Cerebellar cortex (tissue), 1 donor: ENCODE measurements at places on chromosomes 4 and X.
A peak's percentile ranks its signal among the peaks of the same experiment; 100 is the strongest.

- no peak for DNase-seq
Observed at GRCh38 chr4:29549342-29549741, 1170.8 kb upstream of the PCDH7 start.

- DNase-seq = no peak
Observed at GRCh38 chr4:8157944-8158709, 486 bp downstream of the ABLIM2 start.

GRCh38 chrX:130975947-130976346 lies 72.9 kb upstream of the ENOX2 start:
- DNase-seq = peak; percentile 10

DNA sequence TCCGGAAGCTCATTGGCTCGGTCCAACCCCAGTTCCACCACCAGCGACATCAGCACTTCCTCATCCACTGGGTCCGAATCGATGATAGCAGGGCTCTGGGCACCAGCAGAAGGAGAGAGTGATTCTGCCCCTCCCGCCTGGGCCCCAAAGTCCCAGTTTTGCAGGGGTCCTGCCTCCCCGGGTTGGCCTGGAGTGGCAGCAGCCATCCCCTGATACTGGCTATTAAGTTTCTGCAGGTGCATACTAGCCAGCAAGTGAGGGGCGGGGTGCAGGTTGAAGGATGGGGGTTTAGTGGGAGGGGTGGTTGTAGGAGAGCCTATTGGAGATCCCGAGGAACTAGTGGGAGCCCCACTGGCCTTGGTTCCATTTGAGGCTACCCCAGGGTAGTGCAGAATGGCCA lies 3.9 kb downstream of the CITED1 start:
- no peak for DNase-seq

DNA sequence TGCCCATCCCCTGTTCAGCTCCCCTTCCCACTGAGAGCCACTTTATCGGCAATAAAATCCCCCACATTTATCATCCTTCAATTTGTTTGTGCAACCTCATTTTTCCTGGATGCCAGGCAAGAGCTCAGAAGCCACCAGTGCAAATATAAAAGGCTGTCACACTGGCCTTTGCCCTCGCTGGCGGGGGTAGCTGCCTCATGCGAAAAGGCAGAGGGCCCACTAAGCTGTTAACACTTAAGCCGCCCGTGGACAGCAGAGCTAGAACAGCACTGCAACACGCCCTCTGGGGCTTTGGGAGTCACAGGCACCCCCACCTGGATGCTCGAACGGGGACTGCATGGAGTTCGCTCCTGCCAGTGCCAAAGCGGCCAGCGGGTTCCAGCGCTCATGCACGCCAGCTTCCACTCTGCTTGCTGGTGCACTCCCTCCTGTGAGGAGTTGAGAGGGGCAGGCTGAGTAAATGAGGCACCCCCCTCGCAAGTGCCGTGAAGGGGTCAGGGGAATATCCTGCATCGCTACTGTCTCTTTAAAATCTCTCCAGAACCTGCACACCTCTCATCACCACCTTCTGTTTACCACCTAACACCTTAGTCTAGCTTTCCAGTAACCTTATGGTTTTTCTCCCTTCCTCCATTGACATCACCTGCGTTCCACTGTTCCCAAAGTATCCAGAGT lies 99.5 kb downstream of the SORBS2 start:
- no peak for DNase-seq

- DNase-seq = no peak
Observed at GRCh38 chr4:109432203-109432602, 1.4 kb upstream of the SEC24B start.

DNA sequence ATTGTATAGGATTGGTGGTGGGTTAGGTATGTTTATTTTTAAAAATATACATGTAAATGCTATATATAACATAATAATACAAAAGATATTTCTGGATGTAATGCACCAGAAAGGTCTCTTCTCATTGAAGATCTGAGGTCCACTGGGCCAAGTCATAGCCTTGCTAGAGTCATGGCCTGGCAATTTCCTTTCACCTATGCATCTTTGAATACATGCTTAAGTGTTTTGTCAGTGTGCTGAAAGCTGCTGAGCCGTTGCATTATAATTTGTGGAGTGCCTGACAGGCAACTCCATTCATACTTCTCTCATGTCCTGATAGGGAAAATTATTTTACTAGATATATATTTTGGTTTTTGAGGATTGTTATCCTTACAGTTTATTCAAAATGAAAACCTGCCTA lies 410.2 kb upstream of the CT83 start:
- DNase-seq = no peak

DNA sequence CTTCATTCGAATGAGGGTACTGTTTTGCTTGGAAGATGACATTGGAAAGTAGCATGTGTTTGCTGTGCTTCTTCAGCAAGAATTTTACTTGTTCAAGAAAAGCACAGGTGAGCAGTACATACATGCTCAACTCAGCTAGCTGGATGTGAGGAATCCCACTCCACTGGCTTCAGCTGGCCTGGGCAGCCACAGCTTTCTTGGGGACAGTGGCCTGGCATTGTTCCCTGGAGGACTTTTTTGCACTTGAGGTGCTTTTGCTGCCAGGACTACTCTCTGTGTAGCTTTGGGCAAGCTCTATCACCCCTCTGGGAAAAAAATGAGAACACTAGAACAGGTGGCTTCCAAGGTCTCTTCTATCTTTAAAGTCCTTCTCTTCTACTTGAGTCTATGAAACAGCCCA lies 184.3 kb downstream of the LDB2 start:
- no peak for DNase-seq

GRCh38 chrX:20506739-20507138 lies 240.0 kb upstream of the RPS6KA3 start:
- no peak for DNase-seq

GRCh38 chrX:67545893-67546495 lies 2.2 kb downstream of the AR start:
- no peak for DNase-seq

- no peak for DNase-seq
Observed at GRCh38 chr4:176223561-176223960, 28.2 kb upstream of the SPATA4 start.

DNA sequence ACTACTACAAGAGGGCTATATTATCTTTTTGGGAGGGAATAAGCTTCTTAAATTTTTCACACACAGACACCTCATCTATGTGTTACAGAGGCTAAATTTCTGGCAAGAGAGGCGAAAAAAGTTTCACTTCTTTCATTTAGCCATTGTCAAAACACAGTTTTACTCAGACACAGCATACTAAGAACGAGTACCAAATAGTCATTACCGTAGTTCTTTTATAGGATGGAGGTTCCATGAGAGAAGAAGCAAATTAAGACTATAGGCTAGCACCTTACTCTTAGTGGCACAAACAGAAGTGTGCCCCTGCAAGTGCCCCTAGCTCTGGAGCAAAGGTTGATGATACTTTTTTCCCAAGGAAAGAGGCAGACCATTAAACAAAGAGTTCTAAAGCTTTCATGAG lies 26.2 kb downstream of the UGT2B7 start:
- DNase-seq = no peak

GRCh38 chrX:137172317-137172948 lies 138.6 kb upstream of the GPR101 start:
- no peak for DNase-seq

GRCh38 chr4:74456056-74456744 lies 11.3 kb downstream of the AREG start:
- DNase-seq = no peak

- no peak for DNase-seq
Observed at GRCh38 chr4:37749398-37749988, 63.3 kb upstream of the RELL1 start.
